Stimulated activated CD8-positive, alpha-beta memory T cell treated with anti-CD3 and anti-CD28 coated beads, Interleukin-7, amount 100 ng/mL, for 24 hours (primary cell): ENCODE measurements at places on chromosomes 7 and 10.

GRCh38 chr7:156854654-156855053, 38.3 kb downstream of the LMBR1 start:
- no peak for DNase-seq

DNA sequence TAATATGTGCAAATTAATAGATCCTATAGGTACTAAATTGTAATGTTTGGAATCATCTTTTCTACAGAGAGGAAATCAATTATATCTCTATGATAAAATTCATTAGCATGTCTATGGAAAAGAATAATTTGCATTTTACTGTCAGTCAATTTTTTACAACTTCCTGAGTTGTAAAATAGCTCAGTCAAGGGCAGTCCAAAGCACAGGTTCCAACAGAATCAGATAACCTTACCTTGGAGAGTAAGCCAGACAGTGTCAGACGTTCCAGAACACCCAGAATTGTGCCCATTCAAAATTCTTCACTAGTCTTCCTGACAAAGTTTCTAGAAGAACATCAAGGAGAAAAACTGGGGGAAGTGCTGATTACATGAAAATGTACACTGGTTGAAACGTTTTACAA, 31.1 kb upstream of the IMMP2L start:
- DNase-seq: no peak

GRCh38 chr10:46216836-46217751, 69.7 kb upstream of the ANTXRL start:
- no peak for DNase-seq

- no peak for DNase-seq
Measured at GRCh38 chr10:110458266-110458920, 39.3 kb upstream of the DUSP5 start.

GRCh38 chr10:77771450-77771849, 133.8 kb upstream of the KCNMA1 start:
- DNase-seq: no peak

DNA sequence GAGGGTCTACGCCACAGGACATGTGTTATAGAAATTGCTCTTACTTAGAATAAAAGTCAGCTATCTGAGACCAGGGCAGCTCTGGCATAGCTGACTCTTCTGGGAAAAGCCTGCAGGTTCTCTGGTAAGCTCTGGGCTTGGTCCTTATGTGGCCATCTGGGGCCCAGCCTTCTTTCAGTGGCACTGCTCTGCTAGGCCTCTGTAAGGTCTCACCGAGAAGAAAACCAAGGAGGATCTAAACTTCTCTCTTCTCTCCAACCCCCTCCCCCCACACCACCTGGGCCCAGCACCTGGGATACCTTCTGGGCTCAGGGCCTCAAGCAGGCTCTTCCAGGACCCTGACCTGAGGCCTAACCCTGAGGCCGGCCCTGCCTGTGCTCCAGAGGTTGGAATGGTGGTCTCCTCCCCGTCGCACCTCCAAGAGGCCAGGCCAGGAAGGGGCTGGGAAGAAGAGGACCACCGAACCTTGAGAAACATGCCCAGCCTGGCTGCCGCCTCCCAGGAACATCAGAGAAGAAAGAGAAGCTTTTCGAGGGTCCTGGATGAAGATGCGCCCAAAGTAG, 323.6 kb downstream of the GFRA1 start:
- DNase-seq: no peak

- no peak for DNase-seq
Measured at GRCh38 chr10:79176052-79176501, 107.3 kb downstream of the ZMIZ1 start.

DNA sequence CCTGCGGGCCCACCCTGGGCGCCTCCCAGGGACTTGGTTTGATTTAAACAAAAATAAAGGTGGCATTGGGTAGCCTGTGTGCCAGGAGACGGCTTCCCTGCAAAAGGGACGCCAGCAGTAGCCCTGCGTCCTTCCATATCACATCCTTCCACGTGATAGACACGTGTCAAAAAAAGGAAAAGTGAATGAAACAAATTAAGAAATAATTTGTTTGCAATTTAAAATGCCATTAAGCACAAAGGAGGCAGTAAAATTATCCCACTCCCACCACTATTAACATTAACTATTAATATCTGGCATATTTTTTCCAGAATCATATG, 7.6 kb downstream of the TACR2 start:
- DNase-seq: no peak
